ENCODE measurements at places on chromosomes 7 and 10.

DNA sequence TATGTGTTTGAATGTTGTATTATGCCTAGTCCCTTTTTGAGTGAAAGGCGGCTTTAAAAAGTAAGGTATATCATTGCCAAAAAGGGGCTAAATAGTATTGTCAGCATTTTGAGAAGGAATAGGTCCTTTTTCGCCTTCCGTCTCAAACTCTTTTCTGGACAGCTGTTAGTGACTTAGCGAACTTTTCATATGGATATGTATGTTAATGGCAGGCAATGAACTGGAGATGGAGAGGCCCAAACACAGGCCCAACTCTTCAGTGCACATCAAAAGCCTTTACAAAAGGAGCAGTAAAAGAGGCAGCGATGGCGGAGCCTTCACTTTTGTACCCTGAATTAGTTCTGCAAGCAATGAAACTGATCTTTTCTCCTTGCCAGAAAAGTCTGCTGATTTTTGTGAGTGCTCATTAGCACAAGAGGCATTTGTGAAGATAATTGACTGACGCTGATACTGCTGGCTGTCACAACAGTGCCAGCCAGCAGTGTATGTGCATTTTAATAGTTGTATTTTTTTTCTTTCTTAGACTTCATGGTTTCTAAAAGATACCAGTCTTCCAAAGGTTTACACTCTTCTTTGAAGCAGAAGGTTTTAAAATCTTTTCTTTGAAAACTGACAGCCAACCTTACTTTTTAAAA, 243.7 kb upstream of the SP8 start:
- no peak for DNase-seq

- no peak for DNase-seq
Observed at GRCh38 chr10:100780324-100780723, 34.9 kb downstream of the PAX2 start.

GRCh38 chr7:91248996-91249395, 15.2 kb upstream of the FZD1 start:
- DNase-seq = no peak

GRCh38 chr10:43235070-43235900, 31.6 kb downstream of the RASGEF1A start:
- no peak for DNase-seq
